ENCODE measurements at places on chromosomes 6 and 20.

DNA sequence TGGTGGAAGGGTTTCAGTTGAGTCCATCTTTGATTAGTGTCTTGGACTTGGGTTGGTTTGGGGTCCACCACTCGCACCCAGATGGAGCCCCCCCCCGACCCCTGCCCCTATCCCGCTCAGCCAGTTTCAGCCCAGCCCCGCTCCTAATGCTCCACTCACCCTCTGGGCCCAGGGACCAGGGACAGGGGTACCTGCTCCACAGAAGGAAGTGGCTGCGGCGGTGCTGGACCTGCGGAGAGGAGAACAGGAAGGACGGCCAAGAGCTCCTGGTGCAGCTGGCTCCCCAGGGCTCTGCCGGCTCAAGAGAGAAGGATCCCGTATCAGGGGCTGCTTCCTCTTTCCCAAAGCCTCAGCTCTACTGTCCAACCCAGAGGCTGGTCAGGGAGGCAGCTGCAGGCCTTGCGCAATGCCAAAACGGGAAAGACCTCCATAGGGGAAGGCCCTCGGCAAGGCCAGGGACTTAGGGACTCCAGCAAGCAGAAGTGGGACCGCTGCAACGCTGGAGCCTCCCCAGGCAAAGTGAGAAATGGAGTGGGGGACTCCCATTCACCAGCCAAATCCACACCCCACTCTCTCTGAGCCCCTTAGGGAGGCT, at the start of gene SIGLEC1:
Gene SIGLEC1, minus strand, starts transcription at position 322 of the 595 bp plus-strand sequence. CDS start 5,472 bp downstream, outside the sequence.
- DNase-seq, result no peak

DNA sequence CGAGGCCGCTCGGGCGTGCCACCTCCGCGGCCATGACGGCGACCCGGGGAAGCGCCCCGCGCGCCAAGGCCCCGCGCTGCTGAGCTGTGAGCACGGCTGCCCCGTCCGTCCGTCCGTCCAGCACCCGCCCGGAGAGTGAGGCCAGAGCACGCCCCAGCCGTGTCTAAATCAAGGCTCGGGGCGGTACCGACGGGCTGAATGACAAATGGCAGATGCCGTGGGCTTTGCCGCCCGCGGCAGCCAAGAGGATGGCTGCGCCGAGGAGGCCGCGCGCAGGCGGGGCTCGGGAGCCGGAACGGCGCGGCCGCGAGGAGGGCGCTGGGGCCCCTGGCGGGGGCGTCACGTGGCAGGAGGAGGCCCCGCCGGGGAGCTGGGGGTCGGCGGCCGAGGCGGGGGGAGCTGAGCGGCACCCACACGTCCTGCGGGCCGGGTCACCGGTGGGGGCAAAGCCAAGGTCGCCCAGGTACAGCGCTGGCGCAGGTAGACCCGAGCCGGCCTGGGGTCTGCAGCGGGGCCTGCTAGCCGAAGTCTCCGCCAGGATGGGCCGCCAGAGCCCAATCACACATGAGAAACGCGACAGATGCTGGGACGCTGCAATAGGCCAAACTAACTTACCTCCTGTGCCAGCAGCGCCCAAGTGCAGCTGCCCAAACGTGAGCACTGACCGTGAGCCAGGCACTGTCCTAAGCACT, at the start of gene PLAGL1:
Gene PLAGL1, minus strand, starts transcription at position 140 of the 692 bp plus-strand sequence. CDS start 60,123 bp downstream, outside the sequence.
- peak; percentile 9 for DNase-seq

DNA sequence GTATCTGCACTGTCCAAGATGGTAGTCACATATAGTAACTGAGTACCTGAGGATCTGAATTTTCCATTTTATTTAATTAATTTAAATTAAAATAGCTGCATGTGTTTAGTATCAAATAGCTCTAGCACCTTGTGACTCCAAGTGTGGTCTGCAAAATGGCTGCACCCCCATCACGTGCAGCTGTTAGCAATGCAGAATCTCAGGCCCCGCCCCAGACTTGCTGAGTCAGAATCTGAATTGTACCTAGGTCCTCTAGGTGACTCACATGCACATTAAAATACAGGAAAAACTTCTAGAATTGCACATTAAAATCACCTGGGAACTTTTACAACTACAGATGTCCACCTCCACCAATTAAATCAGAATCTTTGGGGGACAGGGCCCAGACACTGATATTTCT, 19.2 kb upstream of the FAM83C start:
- peak; percentile 71 for DNase-seq

- DNase-seq, result no peak
Observed at GRCh38 chr6:106125925-106126435, 39.8 kb downstream of the PRDM1 start.

- DNase-seq, result no peak
Observed at GRCh38 chr6:453152-453551, 61.6 kb downstream of the IRF4 start.

DNA sequence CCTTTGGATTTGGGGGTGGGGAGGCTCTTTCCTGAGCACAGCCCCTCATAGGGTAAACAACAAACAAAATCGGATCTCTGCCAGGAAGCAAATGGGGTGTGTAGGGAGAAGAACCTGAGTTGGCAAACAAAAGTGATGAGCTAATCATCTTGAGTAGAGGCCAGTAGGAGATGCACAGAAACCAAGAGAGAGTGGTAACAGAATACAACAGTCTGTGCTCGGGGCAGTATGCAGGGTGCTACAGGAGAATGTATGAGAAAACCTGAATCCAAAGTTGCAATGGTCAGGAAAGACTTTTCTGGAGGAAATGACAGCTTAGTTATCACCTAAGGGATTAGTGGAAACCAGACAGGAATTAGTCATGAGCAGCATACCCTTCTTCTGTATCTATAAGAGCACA, 177.8 kb downstream of the CDKAL1 start:
- DNase-seq, result no peak

GRCh38 chr6:24920136-24920535, 15.6 kb downstream of the RIPOR2 start:
- DNase-seq, result no peak

DNA sequence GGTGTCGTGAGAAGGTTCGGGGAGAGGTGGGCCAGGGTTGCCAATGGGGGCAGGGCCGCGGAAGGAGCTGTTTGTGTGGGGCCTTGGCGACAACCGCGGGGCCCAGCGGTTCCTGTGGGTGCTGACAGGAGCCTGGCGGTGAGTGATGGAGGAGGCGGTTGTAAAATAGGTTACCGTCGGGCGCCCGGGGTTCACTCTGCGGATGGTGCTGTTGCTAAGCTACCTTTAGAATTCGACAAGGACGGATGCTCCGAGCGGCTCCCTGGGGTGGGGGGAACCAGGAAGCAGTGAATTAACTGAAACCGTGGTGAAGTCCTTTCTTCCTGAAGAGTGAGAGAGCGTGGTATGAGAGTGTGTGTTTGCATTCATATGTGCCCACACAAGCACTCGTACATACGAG, 61.7 kb downstream of the CDH22 start:
- no peak for DNase-seq

GRCh38 chr6:18741741-18742140, 354.6 kb downstream of the RNF144B start:
- DNase-seq, result no peak

DNA sequence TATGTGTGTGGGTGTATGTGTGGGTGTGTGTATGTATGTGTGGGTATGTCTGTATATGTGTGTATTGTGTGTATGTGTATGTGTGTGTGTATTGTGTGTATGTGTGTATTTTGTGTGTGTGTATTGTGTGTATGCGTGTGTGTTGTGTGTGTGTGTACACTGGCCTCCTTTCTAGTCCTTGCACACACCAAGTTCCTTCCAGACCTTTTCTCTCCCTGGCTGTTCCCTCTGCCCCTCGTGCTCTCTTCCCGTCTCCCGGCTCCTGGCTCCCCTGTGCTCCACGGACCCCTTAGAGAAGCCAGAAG, 11.4 kb downstream of the VSTM2L start:
- no peak for DNase-seq

DNA sequence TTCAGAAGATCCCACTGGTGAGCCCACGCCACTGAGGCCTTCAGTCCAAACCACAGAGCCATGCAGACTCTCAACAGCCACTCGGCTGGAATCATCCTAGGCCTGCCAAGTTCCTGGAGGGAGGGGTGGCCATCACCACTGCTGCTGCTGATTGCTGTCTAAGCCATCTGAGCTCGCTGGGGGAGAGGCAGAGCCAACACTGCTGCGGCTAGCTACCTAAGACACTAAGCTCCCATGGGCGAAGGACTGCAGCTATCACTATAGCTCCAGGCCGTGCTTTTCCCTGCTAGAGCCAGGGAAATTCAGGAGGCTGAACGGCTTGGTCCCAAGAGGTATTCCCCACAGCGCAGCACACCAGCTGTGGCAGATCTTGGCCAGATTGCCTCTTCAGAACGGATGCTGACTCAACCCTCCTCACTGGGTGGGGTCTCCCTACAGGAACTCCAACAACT, 73.6 kb downstream of the TBC1D32 start:
- DNase-seq, result no peak

DNA sequence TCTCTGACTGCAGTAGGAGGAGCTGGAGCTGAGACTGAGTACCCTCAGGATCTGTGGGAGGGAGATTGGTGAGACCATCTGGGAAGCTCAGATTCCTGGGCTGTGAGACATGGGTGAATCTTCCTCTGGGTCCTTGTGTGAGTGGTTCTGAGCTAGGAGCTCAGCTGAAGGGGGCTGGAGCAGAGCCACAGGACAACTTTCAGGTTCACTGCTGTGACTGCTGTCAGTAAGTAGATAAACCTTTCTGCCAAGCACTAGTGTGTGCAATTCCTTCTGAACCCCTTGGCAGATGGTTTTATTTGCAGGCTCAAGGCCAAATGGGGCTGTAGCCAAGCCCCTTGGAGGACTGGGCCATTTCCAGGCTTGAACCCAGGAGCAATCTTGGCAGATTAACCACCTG, 49.6 kb upstream of the SNAP91 start:
- DNase-seq, result no peak

- no peak for DNase-seq
Observed at GRCh38 chr6:1686117-1687098, 76.7 kb downstream of the FOXC1 start.

DNA sequence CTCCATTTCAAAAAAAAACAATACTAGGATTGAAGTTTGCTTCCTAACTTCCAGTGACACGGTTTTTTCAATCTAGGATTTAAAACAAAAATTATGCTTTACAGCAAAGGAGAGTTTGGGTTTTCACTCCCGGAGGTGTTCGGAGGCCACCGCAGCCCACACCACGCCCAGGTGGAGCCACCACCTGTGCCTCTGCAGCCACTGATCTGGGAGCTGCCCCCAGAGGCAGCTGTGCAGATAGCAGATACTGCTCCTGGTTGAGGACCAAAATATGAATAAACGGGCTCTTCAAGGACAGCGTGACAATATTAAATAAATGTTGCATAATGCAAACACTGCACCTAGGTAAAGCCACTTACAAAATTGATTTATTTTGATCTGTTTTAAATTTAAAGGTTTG, 30.2 kb downstream of the DLL1 start:
- DNase-seq, result no peak

DNA sequence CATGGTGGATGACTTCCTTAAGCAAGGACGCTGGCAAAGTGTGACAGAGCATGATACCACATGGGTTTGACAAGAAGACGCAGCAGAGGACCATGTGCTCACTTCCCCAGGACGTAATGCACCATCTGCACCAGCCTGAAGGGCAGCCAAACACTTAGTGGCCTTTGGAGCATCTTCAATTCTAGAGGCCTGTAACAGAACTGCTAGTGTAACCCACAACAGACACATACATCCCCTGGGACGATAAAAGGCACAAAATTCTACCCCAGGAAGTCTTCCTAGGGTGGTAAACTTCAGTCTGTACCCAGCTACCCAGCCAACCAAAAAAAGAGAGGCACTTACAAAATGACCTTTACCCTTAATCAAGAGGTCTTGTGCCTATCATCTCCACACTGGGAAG, 9.2 kb upstream of the CPNE1 start:
- DNase-seq, result no peak

- no peak for DNase-seq
Observed at GRCh38 chr6:89199579-89199978, 17.6 kb downstream of the GABRR1 start.

DNA sequence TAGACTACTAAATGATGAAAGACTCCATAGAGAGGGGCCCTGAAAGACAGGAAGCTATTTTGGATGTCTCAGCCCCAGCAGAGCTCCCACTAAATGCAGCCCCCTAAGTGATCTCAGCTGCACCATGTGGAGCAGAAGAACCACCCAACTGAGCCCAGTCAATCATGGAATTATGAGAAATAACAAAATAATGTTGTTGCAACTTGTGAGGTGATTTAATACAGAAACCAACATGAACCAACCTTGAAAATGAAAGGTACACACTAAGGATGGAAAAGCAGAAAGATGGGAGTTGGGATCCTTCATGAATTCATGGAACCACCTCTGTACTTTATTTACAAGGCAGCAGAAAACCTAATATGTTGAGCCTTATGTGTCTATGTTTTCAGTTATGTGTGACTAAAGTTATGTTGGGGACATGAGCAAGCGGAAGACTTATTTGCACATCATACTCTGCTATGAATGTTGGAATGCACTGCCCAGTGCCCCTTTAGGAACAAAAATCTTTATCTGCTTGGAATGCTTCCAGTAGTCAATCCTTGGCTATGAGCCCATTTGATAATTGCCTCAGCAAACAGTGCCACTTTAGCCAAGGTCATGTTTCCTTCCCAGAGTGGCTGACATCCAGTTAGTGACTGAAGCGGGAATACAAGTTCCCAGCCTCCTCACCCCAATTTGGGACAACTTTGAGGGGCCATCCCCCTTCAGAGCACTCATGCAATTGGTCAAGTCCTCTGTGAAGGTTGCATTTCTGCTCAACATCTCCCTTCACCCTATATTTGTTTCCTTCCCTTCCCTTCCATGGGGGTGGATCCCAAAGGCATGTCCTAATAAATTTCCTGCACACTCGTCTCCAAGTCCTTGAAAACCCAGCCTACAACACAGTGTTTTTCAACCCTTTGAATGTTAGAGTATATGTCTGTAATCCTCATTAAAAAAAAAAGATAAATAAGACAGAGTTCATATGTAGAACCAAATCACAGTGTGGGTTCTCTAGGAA, 18.4 kb downstream of the TP53RK start:
- DNase-seq, result no peak

DNA sequence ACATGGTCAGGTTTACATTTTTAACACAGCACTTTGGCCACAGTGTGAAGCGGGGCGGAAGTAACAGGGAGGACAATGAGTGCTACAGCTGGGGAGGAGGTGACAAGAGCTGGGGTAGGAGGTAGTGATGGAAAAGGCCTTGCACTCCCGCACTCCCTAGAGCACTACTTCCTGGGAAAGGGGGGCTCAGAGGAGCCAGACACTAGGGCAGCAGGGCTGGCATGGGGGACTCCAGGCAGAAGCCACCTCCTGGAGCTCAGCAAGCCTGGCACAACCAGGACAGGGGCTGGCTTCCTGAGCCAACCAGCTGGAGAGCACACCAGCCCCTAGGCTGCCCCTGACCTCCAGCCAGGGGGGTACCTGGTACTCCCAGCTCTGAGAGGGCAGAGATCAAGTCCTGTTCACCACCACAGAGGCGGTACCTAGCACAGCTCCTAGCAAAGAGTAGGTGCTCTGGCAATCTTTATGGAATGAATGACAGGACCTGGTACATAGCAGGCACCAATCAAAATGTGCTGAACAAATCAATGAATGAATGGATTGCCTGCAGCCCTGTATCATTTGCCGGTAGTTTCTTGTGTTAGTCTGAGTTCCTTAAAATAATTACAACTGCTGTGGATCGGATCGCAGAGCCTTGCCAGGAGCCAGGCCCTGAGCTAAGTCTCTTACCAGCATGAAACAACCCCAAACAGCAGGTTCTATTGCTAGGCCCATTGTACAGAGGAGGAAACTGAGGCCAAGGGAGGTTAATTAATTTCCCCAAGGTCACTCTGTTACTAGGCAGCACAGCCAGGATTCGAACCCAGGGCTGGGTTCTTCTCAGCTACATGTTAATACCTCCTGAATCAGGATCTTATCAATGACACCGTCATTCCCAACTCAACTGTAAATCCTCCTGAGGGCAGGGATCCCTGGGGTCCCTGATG, 15.5 kb downstream of the NOL4L start:
- DNase-seq, result no peak

- DNase-seq, result no peak
Observed at GRCh38 chr20:62208795-62209755, 11.0 kb downstream of the HRH3 start.

GRCh38 chr6:137150072-137150471, 23.4 kb downstream of the IL22RA2 start:
- no peak for DNase-seq
